Thyroid gland (tissue), 4 donors: ENCODE measurements at places on chromosomes 2 and 18. TPM values are rescaled to one million over a fixed set of nuclear protein-coding genes. Genes with fewer than 3 reads are reported as not detected.

- no peak for DNase-seq
Measured at GRCh38 chr2:9303528-9304225, 97.1 kb downstream of the ASAP2 start.

The NYAP2 gene
- total RNA-seq: not detected

DNA sequence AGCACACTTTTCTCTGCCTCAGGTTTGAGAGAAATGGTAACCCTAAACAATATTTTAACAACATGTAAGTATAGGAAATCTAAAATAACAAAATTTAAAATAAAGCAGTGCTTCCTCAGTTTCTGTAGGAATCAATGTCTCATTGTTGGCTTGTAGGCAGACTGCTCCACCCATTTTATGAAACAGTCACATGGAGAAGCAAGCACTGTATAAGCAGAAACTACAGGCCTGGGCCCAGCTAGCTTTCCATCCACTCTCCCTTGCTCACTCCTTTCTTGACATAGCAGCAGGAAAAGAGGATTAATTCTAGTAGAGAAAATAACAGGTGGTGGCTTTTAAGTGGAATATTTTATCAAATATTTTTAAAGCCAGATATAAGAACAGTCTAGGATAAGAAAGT lies 97.2 kb downstream of the PLEKHM3 start:
- no peak for DNase-seq

GRCh38 chr2:143356736-143357446 lies 227.7 kb downstream of the ARHGAP15 start:
- DNase-seq: no peak

DNA sequence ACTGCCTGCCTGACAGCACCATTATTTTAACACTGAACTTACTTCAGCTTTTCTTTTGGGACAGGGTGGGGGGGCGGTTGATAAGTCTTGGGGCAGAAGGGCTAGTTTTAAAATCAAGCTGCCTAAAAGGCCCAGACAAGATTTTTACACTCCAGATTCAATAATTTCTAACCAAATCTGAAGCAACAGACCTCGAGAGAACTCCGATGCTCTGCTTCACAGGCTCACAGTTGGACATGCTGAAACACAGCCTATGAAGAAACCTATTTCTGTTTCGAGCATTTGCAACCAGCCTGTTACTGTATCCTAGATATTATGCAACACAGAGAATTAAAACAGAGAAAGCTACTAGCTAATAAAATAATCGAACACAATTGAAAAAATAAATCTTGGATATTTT lies 1.3 kb upstream of the MYT1L start:
- DNase-seq: no peak

DNA sequence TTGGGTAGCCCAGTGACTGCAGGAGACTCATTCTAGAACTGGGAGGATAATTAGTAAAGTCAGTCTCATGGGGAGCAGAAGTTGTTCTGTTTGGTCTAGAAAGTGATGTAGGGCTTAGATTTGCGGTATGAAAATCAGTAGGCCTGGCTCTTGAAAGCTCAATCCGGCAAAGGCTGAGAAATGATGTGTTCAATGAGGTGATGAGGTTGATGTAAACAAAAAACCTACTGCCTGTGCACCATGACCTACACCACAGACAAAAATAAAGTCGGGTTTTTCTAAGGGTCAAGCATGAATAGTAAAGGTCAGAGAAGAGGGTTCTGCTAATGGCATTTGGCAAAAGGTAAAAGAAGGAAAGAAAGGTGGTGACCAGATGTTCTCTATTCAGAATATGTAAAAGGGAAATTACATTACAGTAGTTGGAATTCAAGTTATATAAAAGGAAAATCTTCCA lies 80.8 kb upstream of the COL5A2 start:
- no peak for DNase-seq

- no peak for DNase-seq
Measured at GRCh38 chr2:18238209-18238608, 322.2 kb downstream of the RDH14 start.

- no peak for DNase-seq
Measured at GRCh38 chr2:178298785-178299212, 104.5 kb downstream of the OSBPL6 start.

GRCh38 chr2:239290618-239291474 lies 110.0 kb downstream of the HDAC4 start:
- peak; percentile 3 for DNase-seq
